ENCODE measurements at places on chromosomes 16 and 17.
A peak's percentile ranks its signal among the peaks of the same experiment; 100 is the strongest.

GRCh38 chr16:62035115-62036092, 834 bp downstream of the CDH8 start:
- peak; percentile 85 for DNase-seq

DNA sequence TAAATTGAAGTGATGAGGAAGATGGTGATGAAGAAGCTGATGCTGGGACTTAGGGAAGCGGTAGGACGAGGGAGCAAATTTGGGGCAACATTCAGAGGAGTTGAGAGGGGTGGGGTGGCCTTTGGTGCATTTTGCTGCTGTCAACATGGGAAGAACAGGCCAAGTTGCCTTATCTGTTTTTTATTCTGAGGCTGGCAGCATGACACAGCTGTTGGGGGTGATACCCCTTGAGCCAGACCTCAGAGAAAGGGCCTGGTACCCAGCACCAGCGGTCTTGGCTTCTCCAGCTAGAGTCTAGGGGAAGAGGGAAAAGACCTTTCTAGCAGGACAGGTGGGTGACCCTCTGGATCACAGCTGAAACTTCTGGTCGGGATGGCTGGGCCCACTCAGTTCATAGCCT, 4.6 kb downstream of the IGFBP4 start:
- DNase-seq = no peak

GRCh38 chr16:48105976-48106375, 49.8 kb downstream of the ABCC12 start:
- DNase-seq = no peak

GRCh38 chr16:64950731-64951130, 171.1 kb downstream of the CDH11 start:
- DNase-seq = no peak

GRCh38 chr17:65323049-65323448, 185.9 kb downstream of the RGS9 start:
- DNase-seq = no peak

DNA sequence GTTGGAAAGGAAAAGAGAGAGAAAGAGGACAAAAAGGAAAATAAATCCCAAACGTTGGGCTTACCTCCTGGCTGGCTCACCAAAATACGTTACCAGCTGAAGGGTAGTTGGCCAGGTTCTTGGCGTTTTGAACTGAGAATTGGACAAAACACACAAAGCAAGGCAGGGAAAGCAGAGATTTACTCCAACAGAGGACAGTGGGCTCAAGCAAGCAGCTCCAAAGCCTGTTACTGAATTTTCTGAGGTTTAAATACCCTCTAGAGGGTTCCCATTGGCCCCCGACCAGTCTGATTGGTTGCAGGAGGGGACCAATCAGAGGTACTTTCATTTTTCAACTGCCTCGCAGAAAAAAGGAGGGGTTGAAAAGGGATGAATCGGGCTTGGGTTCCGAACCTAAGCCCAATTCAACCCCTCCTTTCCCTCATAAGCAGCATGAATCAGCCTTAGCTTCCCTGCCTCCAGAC, 55.6 kb upstream of the ALOX12 start:
- no peak for DNase-seq

- DNase-seq = no peak
Observed at GRCh38 chr17:2040942-2041560, 771 bp upstream of the OVCA2 start.

- DNase-seq = no peak
Observed at GRCh38 chr17:43558805-43559160, 12.6 kb upstream of the ETV4 start.

GRCh38 chr16:4364196-4365013, 7.2 kb upstream of the VASN start:
- DNase-seq = no peak

DNA sequence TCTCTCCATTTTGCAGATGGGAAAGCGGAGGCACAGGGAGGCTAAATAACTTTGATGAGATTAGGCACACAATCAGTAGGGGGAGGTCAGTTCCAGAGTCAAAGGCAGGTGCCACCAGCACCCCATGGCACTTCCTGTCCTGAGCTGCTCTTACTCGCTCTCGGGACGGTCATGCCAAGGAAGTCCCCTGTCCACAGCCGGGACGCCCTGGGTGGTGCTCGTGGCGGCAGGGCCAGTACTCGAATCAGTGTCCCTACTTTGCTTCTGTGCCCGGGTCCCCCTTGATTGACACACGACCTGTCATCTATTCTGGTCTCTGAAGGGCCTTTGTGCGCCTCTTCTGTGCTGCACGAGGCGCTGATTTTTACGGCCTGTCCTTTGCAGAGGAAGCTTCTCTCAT, 31.3 kb downstream of the IRF8 start:
- DNase-seq = no peak

GRCh38 chr17:69702078-69702477, 287.6 kb downstream of the MAP2K6 start:
- DNase-seq = no peak

GRCh38 chr16:20289571-20289970, 37.7 kb downstream of the GP2 start:
- DNase-seq = no peak

DNA sequence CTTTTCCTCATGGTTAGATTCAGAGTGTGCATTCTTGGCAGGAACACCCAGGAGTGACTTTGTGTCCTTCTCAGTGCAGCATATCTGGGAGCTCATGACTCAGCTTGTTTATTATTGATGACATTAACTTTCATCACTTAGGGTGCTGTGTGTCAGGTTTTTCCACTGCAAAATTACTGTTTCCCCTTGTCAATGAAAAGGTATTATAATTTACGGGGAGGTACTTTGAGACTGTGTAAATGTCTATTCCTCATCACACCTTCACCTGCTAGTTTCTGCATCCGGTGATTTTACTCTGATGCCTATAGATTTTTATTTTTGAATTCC, 50.5 kb downstream of the WWP2 start:
- DNase-seq = no peak

DNA sequence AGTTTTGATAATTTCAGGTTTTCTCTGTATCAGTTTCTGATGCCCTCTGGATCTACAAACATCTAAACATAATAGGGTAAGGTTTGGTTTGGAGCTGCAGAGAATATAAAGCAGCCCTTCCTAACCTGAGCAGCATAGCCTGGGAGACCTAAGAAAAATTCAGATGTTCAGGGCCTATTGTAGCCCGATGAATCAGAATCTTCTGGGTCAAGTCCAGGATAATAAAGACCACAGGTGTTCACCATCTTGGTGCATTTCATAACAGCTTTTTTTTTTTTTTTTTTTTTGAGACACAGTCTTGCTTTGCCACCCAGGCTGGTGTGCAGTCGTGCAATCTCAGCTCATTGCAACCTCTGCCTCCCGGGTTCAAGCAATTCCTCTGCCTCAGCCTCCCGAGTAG, 19.7 kb upstream of the ARHGAP17 start:
- no peak for DNase-seq

DNA sequence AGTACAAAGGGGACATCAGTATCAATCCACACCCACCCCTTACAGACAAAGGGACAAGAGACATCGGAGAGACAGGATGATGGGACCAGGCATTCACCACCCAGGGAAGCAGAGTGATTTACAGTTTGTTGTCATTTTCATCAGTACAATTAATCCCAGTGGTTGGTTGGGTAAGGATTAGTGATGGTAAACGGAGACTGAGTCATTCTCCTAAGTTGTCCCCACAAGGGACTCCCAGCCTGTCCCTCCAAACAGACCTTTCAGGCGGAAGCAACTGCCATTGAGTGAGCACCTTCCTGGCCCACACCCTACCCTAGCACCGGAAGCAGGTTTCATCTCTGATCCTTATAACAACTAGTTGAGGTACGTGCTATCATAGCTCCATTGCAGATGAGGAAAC, 11.2 kb downstream of the PPL start:
- no peak for DNase-seq

DNA sequence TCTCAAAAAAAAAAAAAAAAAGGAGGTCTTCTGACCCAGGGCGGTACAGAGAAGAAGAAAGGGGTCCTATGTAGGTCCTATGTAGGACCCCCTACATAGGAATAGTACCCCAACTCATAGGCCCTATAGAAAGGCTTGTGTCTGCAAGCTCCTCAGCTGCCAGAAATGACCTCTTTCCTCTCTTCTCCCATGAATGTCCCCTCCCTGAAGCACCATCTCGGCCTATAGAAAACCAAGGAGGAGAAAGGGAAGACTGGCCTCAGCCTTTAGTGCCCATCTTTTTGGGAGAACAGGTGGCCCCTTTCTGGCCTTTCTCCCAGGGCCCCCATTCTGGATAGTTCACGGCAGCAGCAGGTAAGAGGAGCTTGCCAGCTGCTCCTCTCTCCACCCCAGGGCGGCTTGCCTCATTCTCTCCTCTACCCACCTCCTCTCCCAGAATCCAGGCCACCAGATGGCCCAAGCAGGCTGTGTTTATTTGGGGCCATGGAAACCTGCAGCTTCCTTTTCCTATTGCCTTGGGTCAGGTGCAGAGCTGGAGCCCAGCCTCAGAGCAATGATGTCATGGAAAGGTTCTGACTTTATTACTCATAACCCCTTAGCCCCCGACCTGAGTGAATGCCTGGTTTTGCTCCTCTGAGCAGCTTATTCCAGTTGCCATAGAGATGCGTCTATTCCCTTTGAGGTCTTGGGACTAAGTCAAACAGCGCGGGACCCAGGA, 1.6 kb upstream of the MRPL58 start:
- peak; percentile 36 for DNase-seq

GRCh38 chr16:81531419-81531821, 86.8 kb downstream of the CMIP start:
- no peak for DNase-seq

DNA sequence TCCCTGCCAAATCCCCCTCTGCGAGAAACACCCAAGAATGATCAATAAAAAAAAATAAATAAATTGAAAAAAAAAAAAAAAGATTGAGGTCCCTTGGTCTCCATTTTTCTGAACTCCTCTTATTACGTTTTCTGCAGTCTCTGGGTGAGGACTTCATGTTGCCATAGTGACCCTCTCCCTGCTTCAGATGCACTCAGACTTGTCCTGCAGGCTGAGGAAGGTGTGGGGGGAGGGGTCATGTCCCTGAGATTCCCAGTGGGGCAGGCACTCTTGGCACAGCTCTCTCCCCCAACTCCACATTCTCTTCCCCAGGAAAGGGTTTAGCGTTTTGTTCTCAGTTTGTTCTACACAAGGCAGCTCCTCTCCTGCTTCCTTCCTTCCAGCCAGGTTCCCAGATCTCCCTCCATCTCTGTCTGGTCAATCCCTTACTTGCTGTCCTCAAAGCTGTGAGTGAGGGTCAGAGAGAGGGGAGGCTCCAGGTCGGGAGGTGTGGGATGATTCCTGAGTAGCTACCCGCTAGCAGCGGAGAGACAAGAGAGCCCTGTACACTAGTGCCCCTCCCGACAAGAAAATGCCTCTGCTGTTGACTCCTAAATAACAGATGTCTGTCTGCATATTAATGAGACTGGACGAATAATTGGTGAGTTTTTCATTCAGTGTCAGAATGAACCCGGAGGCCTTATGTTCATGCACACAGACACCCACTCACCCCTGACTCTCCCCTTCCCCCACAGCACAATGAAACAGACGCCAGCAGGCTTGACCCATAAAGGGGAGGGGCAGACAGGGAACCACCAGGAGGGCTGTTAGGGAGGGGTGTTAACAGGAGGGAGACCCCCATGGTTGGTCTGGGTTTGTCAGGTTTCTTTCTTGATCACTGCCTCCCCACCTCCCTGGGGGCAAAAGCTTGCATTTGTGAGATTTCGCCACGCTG, 9.2 kb downstream of the RND2 start:
- DNase-seq = no peak

DNA sequence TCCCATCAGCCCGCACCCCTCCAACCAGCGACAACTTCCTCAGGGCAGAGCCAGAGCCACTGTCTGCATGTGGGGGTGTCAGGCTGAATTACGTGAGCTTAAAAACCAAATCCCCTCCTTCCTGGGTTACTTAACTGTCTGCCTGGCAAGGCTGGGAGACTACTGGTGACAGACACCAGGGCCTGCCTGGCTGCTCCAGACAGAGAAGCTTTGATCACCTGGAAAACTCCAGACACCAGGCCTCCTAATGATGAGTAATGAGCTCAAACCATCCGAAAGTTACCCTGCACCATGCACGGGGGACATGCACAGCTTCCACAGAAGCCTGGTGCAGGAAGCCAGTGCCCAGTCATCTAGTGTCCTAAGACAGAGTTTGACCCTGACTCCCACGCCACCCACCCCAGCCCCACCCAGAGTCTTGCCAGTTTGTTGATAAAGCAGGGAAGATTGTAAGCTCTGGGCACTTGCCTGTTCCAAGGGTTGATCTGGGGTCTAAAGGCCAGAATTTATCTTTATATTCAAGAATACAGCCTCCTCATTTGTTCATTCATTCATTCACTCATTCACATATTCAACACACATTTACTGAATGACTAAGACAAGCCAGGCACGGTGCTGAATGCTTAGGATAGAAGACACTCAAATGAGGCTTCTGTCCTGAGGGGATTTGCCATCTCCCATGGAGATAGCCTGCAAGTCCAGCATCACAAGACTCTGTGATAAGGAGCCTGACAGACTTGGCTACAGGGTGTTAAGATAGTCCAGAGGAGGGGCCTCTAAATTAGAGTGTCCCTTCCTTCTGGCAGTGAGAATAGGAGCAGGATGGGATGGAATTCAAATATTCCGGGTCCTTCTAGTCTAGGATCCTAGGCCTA, 7.2 kb upstream of the CCDC182 start:
- no peak for DNase-seq

DNA sequence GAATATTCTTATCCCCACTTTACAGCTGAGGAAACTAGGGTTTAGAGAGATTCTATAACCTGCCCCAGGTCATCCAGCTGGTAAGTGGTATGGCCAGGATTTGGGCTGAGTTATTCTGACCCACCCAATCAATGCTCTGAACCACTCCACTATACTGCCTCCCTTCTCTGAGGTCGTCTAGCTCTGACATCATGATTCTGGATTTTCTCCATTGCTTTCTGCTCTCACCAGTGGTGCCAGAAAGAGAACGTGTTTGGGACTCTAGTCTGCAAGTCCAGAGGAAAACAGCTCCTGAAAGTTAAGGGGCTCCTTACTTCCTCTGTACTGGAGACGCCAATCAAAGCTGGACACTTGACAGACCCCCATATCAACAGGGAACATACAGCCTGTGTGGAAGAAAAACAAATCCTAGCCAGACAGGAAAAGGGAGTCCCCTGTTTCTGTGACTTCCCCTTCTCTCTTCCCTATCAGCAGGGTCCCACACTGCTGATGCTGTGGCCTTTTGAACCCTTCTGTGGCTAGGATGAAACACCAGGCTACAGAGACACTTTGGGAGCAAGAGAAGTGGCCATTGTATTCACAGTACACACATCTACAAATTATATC, 6.0 kb upstream of the EZH1 start:
- no peak for DNase-seq

GRCh38 chr17:62164747-62165722, 100.0 kb upstream of the MED13 start:
- no peak for DNase-seq

- DNase-seq = no peak
Observed at GRCh38 chr17:39641883-39642282, 4.9 kb downstream of the STARD3 start.

All from spinal cord (tissue), 10 donors.